ENCODE measurements at places on chromosomes 1 and 21.

DNA sequence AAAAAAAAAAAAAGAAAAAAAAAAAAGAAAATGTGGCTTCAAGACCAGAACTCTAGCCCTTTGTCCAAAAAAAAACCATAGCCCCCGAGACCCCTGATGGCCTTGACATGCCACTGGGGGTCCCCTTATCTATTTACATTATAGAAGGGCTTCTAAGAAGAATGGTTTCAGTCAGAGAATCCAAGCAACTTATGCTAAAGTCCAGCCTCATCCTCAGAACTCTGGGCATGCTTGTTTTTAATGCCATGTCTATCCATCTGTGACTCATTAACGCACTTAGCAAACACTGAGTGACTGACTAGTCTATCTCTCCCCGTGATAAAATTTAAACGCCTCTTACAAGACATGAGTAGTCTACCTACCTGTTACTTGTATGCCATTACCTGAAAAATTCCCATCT lies 29.3 kb downstream of the ERG start:
- no peak for DNase-seq

DNA sequence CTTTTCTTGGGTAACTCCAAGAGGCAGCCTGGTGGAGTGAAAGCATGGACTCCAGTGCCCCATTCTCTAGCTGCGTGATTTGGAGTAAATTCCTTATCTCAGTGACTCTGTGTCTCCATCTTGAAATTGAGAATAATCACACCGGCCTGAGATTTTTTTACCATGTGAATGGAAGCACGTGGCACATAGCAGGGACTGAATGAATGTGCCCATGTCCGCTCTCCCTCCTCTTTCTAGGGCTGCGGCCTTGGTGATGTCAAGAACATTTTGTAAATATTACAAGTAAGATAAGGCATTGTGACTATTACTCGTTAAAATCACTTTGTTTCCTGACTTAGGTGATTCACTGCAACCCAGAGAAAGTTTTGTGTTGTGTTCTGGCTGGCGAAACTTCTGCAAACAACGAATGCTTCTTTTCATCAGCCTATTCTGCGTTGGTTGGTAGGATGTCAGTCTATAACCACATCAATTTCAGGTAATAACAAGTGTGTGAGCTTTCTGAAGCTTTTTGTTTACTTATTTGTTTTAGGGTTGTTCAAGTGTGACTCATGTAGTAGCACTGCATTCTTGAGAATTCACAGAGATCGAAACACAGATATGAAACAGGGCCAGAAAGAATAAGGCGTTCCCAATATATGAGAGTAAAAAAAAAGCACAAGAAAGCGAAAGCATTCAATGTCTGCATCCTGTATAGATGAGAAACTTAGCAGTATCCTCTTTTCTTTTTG lies 135.7 kb upstream of the SLC45A1 start:
- DNase-seq: no peak

- DNase-seq: no peak
Observed at GRCh38 chr1:101198842-101199636, 37.8 kb upstream of the S1PR1 start.

GRCh38 chr1:53643881-53644390 lies 95.0 kb downstream of the GLIS1 start:
- DNase-seq: no peak

- no peak for DNase-seq
Observed at GRCh38 chr1:30042438-30043147, 680.8 kb downstream of the MATN1 start.

GRCh38 chr1:154154534-154155191 lies at the start of gene NUP210L:
TSS of gene NUP210L (minus strand) at chr1:154155073.
- DNase-seq: no peak

- DNase-seq: no peak
Observed at GRCh38 chr1:160438317-160438918, 38.1 kb downstream of the VANGL2 start.

- DNase-seq: no peak
Observed at GRCh38 chr21:35005560-35006224, 43.4 kb downstream of the RUNX1 start.

DNA sequence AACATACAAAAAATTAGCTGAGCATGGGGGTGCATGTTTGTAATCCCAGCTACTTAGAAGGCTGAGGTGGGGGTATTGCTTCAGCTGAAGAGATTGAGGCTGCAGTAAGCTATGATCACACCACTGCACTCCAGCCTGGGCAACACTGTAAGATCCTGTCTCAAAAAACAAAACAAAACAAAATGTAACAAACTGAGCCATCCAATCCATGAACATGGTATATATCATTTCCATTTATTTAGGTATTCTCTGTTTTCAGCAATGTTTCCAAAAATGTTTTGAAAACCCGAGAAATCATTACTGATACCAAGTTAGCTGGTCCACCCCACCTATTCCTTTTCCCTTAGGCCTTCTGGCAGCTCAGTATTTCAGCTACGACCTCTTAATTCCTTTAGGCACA lies 18.4 kb downstream of the ATPAF1 start:
- DNase-seq: no peak

DNA sequence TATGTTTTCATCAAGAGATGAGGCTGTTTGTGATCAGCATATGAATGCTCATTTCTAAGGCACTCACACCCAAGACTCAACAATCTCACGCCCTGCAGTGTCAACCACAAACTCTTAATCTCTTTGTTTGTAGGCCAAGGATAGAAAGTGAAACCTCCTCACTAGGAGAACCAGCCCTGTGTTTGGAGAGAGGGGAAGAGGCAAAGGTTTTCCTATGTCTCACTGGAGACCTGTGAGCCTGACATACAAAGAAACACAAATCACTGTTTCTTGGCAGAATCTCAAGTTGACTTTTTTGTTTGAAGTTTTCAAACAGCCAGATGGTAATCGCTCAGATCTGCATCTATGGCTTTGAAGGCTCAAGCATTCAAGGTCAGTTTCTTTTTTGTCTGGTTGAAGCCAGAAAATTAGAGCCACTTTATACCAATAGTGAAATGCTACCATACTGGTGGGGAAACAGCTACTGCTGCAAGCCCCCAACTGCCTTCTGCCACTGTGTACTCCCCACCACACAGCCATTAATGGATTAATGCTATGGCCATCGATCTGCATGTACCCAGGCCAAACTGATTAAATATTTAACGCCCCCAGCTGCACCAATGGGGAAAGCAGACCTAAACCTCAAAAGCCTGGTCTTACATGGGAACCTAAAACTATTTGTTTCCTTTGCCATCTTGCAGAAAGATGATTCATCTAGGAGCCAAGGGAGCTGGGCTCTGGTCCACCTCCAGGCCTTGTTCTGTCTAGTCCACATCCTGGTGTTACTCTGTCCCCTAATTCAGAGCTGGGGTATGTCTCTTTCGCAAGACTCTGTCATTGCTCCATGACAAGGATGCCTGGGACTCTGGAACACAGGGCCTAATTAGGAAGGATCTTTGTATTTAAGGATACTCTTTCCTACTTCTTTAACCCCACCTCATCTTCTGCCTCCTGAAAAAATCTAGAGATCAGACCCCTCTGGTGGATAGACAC lies 16.3 kb downstream of the PDZK1 start:
- no peak for DNase-seq

DNA sequence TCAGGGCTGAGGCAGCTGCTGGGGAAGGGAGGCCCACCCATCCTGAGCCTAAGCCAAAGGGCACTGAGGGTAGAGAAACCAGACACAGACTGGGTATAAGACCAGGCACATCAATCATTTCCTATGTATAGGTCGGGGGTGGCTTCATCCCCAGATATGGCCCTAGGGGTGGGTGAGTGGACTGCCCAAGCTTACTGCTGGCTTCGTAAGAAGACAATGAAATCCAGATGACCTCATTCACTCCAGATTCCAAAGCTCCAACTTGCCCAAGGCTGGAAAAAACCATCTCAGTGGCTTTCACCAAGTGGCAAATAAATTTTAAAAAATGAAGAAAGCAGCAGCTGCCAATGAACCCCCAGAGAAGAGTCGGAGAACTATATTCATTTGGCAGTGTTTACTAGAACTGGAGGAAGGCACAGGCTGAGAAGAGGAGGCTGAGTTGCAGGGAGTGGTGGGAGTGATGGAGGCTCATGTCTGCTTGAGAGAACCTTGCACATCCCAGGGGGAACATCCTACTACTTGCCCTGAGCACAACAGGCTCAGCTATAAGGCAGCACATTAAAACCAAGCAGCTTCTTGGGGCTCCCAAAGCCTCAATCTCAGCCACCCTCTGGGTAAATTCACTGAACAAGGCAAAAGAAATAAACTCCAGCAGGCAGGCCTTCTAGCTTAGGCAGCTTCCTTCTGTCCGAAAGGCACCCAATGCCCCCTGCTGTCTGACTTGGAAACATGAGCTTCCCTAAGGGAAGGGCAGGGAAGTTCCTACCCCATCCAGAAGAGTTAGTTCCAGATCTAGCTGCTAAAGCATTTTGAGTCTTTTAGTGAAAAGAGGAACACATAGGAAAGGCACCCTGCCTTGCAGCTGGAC lies 14.1 kb downstream of the PEA15 start:
- no peak for DNase-seq

DNA sequence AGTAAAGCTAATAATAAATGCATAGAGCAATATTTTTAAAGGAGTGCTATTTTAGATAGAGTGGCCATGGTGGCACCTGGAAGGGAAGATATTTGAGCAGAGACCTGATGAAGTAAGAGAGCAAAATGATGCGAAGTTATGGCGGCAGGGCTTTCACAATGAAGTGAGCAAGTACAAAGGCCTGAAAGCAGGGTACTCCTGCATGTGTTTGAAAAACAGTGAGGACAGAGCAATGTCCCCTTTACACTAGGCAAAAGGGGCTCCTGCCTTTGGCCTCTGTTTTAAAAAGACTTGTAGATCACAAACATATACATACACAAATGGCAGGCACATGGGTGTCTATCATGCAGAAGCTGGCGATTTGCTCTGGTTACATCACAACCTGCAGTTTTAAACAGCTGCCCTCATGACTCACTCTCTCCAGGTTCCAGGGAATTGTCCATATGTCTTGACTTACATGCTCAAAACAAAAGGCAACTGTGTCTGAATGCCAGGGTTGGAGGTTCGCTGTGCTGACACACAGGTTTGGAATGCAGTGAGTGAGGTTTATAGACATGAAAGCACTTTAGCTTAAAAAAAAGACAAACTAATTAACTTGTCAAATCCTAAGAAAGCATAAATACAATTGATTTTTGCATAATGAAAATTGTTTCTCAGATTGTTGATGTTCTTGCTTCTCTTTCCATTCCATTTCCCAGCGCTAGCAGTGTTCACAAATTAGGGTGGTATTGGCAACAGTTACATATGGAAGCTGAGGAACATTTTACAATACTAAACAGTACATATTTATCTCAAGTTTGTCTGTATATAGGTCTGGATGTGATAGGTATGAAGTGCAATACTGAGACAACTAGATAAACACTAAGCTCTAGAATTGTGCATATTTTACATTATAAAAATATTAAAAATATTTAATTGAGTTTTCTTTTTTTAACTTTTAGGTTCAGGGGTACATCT lies 313.9 kb downstream of the BARHL2 start:
- DNase-seq: peak; percentile 72

GRCh38 chr21:34597406-34597805 lies 17.5 kb downstream of the RCAN1 start:
- no peak for DNase-seq

- no peak for DNase-seq
Observed at GRCh38 chr21:26437326-26438009, 135.6 kb downstream of the CYYR1 start.

DNA sequence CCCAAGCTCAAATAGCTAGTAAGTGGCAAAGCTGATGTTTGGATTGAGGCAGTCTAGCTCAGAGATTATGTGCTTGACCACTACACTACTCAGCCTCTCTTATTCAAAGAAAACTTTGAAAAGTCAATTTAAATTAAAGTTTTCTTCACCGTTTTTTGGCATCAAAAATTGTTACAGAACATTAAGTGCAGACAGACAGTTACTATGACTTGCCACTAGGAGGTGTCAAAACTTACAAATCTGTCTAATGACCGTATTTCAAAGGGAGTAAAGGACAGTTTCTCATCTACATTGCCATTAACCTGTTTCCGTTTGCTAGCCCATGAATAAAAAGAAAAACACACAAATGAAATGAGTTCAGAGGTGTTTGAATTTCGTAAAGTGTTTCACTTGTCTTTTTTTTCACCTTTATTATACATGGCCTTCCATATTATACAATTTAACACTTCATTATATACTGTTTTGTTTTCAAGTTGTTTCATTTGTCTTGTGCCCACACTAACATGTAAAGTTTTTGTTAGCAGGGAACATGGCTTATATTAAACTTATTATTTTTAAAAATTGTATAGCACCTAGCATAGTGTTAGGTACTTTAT lies 57.4 kb upstream of the MTF2 start:
- no peak for DNase-seq

GRCh38 chr1:177615251-177615650 lies 354.6 kb downstream of the SEC16B start:
- no peak for DNase-seq

GRCh38 chr21:27818847-27819246 lies 852.0 kb upstream of the ADAMTS5 start:
- DNase-seq: no peak

- no peak for DNase-seq
Observed at GRCh38 chr1:50971748-50972305, 1.8 kb downstream of the CDKN2C start.

DNA sequence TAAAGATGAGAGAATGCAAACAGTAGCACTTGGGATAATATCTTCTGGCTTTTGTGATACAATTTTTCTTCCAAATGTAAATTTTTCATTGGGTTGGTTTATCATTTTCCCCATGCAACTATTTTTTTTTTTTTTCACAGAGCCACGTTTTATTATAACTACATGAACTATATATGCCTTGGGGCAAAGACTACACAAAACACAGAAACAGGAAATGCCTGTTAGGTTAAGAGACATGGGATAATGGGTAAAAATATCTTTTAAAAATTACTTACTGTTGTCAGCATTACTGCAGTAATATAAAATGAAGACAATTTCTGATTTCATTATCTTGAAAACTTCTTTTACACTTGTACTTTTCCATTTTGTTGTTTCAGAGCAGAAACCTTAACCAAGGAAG lies 74.6 kb downstream of the DISP1 start:
- no peak for DNase-seq

- DNase-seq: no peak
Observed at GRCh38 chr1:205257735-205258134, 30.0 kb downstream of the TMCC2 start.

DNA sequence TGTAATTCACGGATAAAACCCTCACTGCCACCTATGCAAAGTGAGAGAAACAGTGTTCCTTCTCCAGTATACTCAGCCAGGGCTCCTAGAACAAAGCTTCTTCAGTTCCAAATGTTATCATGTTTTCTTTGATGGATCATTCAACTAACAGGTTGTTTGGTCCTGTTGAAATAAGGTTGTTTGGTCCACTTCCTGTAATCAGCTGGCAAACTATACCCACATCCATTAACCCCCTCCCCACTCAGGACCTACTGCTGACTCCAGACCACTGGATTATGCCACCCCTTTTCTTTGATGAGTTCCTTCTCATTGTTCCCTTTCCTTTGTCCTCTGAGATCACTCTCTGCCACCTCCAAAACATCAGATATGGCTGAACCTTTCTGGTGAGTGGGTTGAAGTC lies 267.7 kb upstream of the USP25 start:
- no peak for DNase-seq

- no peak for DNase-seq
Observed at GRCh38 chr1:96715482-96715881, 6.1 kb upstream of the PTBP2 start.
